ENCODE measurements at places on chromosomes 2 and 18. TPM values are rescaled to one million over a fixed set of nuclear protein-coding genes. Genes with fewer than 3 reads are reported as not detected.

Gene ARL4C
- total RNA-seq: 3.5 TPM

Gene CAPN14
- not detected for total RNA-seq

Gene SNORC
- 0.12 TPM for total RNA-seq

Gene EPB41L3
- 49.5 TPM for total RNA-seq

Gene SH3YL1
- 32.1 TPM for total RNA-seq

Gene CRYBA2
- not detected for total RNA-seq

Gene ZNF385B
- total RNA-seq: not detected

Gene TDRD15
- total RNA-seq: not detected

Gene DLGAP1
- 0.12 TPM for total RNA-seq

Gene STAMBP
- 17.7 TPM for total RNA-seq

Gene MZT2B
- 256 TPM for total RNA-seq

Gene NT5C1B
- not detected for total RNA-seq

Gene AQP12B
- total RNA-seq: not detected

Gene TNFAIP6
- total RNA-seq: 20.0 TPM

Gene IL1A
- total RNA-seq: not detected

Gene CCDC178
- not detected for total RNA-seq

Gene C2orf92
- not detected for total RNA-seq

Gene TRPM8
- total RNA-seq: not detected

Gene IAH1
- total RNA-seq: 62.3 TPM

Gene RGPD4
- not detected for total RNA-seq

Gene KCNF1
- total RNA-seq: not detected

Gene SCYGR7
- total RNA-seq: not detected

Gene STPG4
- total RNA-seq: not detected

Gene TCF7L1
- total RNA-seq: 3.0 TPM

Gene ERFE
- 11.2 TPM for total RNA-seq

Gene CRACDL
- under 0.01 TPM for total RNA-seq

Gene TSGA10
- 1.1 TPM for total RNA-seq

Gene SERPINB10
- not detected for total RNA-seq

Gene FAM124B
- total RNA-seq: not detected

Gene GKN1
- total RNA-seq: not detected

Gene HOXD13
- total RNA-seq: not detected

Gene ASXL3
- total RNA-seq: 0.34 TPM

Gene ACOXL
- not detected for total RNA-seq

Gene TMEFF2
- total RNA-seq: 5.4 TPM

Gene NAT8
- not detected for total RNA-seq

Gene RAX
- not detected for total RNA-seq

Gene GALNT3
- total RNA-seq: not detected

Gene IL1R2
- total RNA-seq: 3.9 TPM

Gene IL36B
- total RNA-seq: not detected

Gene LYG1
- total RNA-seq: not detected

Gene CROCC2
- not detected for total RNA-seq

Data from pericardium fibroblast (primary cell).